Fibroblast of skin of scalp (primary cell): ENCODE measurements at places on chromosomes 16 and 17.
A peak's percentile ranks its signal among the peaks of the same experiment; 100 is the strongest.

DNA sequence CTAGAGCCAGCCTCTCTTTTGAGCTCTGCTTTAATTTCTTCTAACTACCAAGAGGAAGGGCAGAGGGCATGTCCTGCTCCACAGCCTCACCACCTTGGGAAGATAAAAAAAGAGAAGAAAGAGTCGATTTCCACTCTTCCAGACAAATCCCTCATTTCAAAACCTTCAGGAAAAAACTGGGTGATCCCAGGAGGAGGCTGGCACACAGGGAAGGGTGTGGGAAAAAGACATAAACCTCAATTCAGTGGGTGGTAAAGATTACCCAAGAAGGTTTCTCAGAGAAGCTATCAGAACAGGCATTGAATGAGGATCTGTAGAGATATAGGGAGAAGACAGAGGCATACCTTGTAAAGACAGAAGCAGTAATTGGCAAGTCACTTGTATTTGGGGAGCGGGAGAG, 79.9 kb upstream of the CRHR1 start:
- DNase-seq = no peak

DNA sequence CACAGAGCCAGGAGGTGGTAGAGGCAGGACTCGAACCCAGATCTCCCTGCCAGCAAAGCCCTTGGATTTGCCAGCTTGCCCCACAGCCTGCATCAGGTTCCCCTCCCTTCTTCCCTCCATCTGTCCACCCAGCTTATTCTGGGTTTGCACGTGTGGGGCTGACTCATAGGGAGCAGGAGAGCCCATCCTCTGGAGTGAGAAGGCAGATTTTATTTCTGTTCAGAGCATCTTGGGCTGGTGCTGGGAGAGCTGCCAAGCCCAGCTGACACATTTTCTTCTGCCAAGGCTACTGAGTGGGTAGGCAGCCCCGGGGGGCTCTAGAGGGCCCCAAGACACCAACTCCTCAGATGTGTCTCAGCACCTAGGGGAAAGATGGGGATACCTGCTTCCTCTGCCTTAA, 106.3 kb upstream of the CRHR1 start:
- no peak for DNase-seq

- DNase-seq = no peak
Measured at GRCh38 chr16:57925310-57925709, 45.6 kb downstream of the CNGB1 start.

GRCh38 chr16:19071811-19072777, 4.7 kb downstream of the COQ7 start:
- peak; percentile 43 for DNase-seq

GRCh38 chr16:87582216-87582965, 19.9 kb upstream of the JPH3 start:
- peak; percentile 80 for DNase-seq

DNA sequence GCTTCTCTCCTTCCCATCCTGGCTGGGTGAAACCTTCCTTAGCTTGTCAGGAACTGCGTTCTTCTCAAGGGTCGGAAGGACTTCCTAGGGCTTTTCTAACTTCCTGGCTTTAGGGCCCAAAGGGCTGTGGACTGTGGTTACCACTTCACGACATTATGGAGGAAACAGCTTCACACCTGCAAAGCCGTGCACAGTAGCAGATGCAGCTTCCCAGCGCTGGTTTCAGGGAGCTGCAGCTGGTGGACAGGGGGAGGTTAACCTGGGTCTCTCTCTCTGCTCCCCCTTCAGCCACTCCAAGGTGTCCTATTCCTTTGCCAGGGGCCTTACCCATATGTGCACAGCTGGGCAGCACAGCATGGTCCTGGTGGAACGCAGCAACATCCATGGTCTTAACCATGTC, 155.8 kb upstream of the CDC42EP4 start:
- no peak for DNase-seq

DNA sequence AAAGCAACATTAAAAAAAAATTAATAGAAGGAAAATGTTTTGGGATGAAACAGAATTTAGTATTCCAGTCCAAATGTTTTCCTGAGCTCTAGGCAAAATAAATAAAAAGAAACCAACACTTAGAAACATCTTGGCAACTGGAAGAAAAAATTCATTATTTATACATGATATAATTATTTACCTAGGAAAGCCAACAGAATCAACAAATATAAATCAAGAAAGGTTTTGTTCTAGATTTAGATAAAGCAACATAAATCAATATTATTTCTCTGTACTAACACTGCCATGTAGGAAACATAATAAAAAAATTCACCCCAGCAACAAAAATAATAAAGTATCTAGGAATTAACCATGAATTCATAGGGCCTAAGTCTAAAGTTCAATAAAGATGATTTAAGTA, 167.4 kb downstream of the MYO1D start:
- no peak for DNase-seq

DNA sequence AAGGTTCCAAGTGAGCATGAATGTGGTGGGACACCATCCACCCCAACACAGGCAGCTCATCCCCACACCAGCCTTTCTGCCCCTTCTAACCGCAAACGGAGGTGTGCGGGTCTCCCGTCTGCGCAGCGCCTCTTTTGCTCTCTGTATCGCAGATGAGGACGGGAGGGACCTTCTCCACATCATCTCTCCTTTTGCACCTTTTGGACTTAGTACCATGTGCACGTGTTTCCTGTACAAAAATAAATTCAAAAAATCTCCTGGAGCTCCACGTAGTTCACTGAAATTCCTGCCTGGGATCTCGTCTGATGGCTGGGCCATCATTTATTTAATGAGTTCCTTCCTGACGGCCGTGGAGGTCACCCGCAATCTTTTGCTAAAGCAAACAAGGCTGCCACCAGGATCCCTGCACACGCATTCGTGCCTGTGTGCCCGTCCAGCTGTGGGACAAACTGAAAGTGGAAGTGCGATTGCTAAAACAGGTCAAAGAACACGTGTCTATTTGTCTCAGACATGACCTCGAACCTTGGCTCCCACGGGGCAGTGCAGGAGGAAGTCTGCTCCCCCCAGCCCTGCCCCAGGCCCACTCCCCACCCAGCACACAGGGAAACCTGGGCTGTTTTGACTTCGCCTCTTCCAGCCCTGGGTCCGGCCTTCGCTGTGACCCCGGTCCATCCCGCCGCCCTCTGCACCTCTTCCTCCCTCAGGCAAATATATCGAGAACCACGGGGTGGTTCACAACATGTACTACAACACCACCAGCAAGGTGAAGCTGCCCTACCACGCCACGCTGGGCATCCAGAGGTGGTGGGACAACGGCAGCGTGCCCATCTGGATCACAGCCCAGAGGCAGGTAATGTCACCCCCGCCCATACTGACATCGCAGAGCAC, 2.3 kb downstream of the ENPP7 start:
- no peak for DNase-seq

- no peak for DNase-seq
Measured at GRCh38 chr16:4347765-4348509, 3.2 kb downstream of the PAM16 start.

DNA sequence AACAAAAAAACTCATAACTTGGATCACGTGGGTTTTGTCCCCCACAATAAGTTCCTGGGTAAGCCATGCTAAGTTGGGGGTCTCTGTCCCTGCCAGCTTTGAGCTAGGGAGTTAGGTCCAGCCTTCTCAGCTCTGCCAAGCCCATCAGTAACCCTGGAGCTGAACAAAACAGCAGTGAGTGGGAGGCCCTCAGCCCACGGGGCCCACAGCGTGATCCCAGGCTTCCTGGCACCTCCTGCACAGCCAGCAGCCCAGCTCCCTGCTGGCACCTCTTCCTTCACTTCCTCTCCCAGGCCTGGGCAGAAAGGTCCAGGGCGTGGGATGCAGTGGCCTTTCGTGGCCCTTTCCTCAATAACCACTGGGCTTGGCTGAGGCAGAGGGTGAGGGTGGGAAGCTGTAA, 35.5 kb upstream of the CDC42EP4 start:
- DNase-seq = no peak

GRCh38 chr17:50244771-50245170, 29.5 kb upstream of the TMEM92 start:
- no peak for DNase-seq

GRCh38 chr17:81295676-81296381, 722 bp upstream of the SLC38A10 start:
- peak; percentile 32 for DNase-seq
